CD4-positive, alpha-beta T cell treated with Interleukin-1 beta for 1 hour (primary cell): ENCODE measurements at places on chromosomes 4 and X.

GRCh38 chrX:71540801-71541200 is 7.9 kb downstream of the OGT start:
- no peak for DNase-seq

DNA sequence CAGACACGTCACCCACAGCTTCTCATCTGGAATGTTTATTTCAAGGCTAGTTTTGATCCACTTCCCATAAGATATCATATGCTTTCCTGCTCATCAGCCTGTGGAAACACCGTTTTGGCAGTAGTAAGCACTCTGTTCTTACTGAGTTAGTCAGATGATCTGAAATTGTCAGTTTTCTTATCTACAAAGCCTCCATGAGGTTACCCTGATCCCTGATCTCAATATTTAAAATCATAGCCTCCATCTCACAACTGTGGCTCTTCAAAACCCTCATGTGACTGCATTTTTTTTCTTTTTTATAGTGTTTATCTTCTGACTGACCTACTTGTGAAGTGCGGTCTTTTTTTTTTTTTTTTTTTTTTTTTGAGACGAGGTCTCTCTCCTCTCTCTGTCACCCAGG is 22.7 kb downstream of the BST1 start:
- no peak for DNase-seq

DNA sequence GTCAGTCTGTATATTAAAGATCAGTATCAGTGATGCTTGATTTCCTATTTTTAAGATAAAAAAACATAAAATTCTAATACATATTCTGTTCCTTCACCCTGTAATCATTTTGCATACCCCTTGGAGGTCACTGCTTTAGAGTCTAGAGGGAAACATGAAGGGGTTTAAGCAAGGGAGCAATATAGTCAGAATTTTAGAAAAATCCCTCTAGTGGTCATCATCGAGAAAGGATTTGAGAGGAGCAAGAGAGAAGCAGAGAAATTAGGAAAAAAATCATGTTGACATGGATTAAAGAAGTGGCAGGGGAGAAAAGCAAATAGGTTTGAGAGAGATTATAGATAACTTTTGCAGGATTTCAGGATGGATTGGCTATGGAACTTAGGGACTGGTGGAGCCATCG is 11.1 kb downstream of the APEX2 start:
- no peak for DNase-seq

DNA sequence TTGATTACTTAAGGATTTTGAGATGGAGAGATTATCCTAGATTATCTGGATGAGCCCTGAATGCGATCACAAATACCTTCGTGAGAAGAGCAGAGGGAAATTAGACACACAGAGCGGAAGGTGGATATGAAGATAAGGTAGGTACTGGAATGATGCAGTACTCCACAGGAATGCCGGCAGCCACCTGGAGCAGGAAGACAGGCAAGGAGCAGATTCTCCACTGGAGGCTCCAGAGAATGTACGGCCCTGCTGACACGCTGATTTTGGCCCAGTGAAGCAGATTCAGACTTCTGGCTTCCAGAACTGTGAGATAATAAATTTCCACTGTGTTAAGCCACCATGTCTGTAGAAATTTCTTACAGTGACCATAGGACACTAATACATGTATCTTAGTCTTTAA is 79.4 kb upstream of the PITX2 start:
- DNase-seq: no peak

- no peak for DNase-seq
These were observed 299.5 kb downstream of the MAPK10 start for GRCh38 chr4:86060341-86060740.

GRCh38 chr4:152590179-152591031 is 54.5 kb upstream of the FBXW7 start:
- DNase-seq: no peak

DNA sequence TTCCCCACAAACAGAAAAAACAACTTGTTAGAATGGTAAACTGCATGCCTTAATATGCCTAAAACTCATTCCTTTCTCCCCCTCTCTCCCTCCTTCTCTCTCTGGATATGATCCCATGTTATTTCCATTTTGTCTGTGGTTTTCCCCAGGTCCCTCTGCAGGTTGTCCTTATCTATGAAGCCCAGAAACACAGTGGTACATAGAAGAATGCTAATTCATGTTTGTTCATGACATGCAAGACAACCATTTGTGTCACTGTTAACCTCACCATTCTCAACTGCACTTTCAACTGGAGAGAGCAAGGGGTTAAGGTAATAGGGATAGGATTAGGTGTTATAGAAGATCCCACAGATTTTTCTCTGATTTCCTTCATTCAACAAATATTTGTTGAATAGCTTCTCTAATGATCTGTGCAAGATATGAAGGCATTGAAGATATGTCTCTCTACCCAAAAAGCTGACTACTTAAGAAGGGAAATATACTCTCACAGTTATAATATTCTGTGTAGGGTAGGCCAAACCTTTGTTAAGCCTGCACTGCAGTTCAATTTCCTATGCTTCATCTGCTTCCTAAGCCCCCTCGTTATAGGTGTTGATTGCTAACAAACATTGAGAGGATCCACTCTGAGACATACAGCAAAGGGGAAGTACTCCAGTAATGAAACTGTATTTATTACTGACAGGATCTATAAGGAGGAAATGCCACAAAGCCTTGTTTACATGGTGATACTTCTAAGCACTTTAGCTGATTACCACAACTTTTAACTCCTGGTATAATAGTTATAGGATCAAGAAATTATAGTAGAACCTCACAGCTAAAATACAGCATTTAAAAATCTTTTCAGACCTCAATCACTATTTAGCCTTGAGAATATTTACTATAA is 96.1 kb downstream of the FRYL start:
- no peak for DNase-seq

DNA sequence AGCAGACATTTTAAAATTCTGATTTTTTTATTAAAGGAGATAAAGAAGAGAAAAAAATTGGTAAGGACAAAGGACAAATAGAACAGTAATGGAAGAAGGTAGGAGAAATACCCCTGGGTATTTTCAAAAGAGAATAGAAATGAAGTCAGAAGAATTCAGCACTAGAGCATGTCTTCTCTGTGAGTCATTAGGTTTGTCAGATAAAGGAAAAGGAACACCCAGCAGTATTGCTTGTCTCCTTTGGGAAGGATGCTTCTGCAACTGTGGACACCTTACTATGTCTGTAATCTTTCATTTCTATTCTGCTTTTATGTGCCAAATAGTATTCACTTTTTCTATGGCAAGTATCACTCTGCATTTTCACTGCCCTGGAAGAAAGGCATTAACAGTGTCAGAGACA is 24.0 kb upstream of the PCDH7 start:
- DNase-seq: no peak

- DNase-seq: no peak
These were observed 181.9 kb downstream of the CEP135 start for GRCh38 chr4:56130606-56131155.

DNA sequence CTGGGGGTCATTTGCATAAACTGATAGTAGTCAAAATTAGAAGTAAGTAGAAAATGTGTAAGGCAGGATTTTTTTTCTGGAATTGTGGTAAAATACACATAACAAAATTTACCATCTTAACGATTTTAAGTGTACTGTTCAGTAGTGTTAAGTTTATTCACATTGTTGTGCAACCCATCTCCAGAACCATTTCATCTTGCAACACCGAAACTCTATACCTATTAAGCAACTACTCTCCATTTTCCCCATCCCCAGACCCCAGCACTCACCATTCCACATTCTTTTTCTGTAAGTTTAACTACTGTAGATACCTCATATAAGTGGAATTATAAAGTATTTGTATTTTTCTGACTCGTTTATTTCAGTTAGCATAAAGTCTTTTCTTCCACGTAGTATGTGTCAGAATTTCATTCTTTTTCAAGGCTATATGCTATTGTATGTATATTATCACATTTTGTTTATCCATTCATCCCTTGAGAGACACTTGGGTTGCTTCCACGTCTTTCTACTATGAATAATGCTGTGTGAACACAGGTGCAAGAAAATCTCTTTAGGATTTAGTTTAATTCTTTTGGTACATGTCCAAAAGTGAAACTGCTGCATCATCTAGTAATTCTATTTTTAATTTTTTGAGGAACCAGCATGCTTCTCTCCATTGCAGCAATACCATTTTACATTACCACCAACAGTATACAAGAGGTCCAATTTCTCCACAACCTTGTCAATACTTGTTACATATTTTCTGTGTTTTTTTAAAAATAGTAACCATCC is 39.1 kb upstream of the NSUN7 start:
- no peak for DNase-seq
